Mesothelial cell of epicardium (in vitro differentiated cells): ENCODE measurements at places on chromosomes 2 and 18.

DNA sequence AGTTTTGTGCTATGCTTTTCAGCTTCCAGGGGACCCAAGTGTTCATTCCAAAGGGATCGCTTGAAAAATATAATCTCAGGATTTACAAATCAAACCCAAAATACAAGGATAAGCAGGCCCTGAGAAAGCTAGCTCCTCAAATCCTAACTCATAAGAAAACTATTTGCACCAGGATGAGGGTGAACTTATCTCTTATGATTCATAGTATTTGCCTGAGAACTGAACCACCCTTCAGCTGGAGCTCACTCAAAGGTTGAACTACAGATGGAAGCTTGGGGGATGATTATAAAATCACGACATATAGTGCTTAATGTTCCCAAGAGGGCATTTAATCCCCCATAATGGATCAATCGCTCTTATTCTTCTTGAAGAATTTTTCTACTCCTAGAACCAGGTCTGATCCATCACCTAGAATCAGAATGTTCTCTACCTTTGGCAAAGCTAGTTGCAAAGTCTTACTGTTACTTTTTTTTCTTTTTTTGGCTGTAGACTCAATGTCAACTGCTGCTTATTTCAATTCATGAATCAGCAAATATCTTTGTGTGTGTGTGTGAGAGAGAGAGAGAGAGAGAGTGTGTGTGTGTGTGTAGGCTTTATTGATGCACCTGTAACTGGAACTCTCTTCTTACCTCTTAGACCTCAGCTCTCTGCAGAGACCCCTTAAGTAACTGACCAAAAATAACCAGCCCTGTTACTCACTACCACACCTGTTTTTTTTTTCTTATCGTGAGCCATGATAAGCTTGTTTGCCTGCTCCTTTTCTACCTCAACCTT, 44.8 kb downstream of the ARL4C start:
- DNase-seq, result no peak
- no peak overlapping the region for H3K4me3 ChIP-seq
- no peaks in the 10 kb centered on the region for H3K36me3 ChIP-seq

DNA sequence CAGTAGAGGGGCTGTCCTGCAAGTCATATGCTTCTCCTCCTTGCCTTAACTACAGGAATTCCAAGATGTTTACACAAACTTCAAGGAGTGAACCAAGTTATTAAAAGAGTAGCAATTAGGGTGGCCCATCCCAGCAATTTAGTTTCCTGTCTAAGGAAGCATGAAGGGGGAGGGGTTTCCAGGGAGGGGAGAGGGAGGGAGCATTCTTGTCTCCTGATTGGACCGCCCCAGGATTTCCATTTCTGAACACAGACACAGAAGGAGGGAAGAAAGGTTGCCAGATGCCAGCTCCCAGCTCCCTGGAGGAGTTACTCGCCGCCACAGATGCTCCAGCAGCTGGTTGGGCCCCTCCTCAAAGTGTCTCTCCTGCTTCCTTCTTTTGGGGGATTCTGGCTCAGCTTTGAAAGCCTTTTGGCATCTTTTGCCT, 107.6 kb downstream of the TRIB2 start:
- no peak overlapping the region for H3K27ac ChIP-seq
- H3K36me3 ChIP-seq, result no peaks in the 10 kb centered on the region
- no peaks in the 10 kb centered on the region for H3K27me3 ChIP-seq
- no peak overlapping the region for H3K4me3 ChIP-seq
- no peak for DNase-seq
- peaks cover 25% of the 10 kb centered on the region for H3K4me1 ChIP-seq

- H3K36me3 ChIP-seq, result peaks cover 7% of the 10 kb centered on the region
- peaks cover 39% of the 10 kb centered on the region for H3K4me1 ChIP-seq
- H3K4me3 ChIP-seq, result peak overlapping the region; percentile 69
- no peak for DNase-seq
- peaks cover 7% of the 10 kb centered on the region for H3K27me3 ChIP-seq
Measured at GRCh38 chr2:241559323-241560161, 997 bp downstream of the BOK start.

- DNase-seq, result no peak
- no peaks in the 10 kb centered on the region for H3K27me3 ChIP-seq
- H3K27ac ChIP-seq, result no peak within 1 kb of the TSS
- H3K4me1 ChIP-seq, result no peaks in the 10 kb centered on the region
Measured at GRCh38 chr2:166888180-166888579, at the start of gene XIRP2. XIRP2 (plus strand) TSS chr2:166888480; CDS start chr2:166903483, 15,003 bp downstream.

DNA sequence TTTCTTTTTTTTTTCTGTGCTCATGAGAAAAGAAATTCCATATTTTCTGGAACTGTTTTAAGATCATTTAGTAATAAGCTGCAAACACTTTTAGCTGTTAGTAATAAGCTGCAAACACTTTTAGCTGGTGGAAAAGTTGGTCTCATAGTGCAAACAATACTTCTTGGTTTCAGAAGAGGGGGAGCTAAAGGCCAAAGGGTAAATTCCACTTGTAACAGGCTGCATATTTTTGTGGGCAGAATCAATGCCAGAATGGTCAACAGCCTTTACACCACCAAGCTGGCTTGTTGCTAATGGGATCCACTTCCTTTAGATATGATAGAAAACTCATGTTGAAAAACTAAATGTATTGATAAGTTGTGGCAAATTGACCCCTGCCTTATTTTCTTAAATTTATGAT, 356.8 kb downstream of the NR4A2 start:
- H3K27me3 ChIP-seq, result no peaks in the 10 kb centered on the region
- H3K4me3 ChIP-seq, result no peak overlapping the region
- no peak overlapping the region for H3K27ac ChIP-seq
- no peaks in the 10 kb centered on the region for H3K4me1 ChIP-seq

DNA sequence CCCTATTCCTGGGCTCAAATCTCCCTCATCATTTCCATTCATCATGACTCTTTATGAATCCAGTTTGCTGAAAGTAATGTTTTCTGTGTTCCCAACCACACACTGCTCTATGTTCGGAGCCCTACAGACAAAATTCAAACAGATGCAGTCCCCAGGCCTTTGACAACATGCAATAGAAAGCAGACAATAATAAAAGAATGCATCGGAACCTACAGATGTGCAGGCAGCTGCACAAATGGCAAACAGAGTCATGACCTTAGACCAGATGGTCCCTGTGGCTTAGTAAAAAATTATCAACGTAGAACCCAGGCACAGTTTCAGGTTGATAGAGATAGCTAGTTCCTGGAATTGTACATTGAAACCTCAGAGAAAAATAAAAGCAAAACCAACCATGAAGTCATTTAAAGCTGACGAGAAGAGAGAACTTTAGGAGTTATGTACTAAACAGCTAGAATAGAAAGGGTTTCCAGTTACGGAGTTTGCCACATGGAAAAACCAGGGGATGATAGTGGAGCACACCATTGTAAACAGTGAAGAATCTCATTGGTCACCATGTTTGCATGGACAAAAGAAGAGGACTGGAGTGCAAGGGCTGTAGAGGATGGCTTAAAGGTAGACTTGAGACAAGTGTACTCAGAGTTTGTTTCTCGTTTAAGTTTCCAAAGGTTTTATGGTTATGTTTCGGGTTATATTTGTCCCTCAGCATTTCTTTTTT, 23.2 kb upstream of the ACVR1 start:
- no peak overlapping the region for H3K27ac ChIP-seq
- H3K36me3 ChIP-seq, result no peaks in the 10 kb centered on the region
- H3K4me1 ChIP-seq, result no peaks in the 10 kb centered on the region
- DNase-seq, result no peak
- no peak overlapping the region for H3K4me3 ChIP-seq

- H3K4me1 ChIP-seq, result peaks cover 17% of the 10 kb centered on the region
- DNase-seq, result no peak
- no peaks in the 10 kb centered on the region for H3K27me3 ChIP-seq
- H3K4me3 ChIP-seq, result no peak overlapping the region
Measured at GRCh38 chr2:32810909-32811495, 135.8 kb upstream of the LTBP1 start.

GRCh38 chr2:26458365-26459042, 19.4 kb downstream of the OTOF start:
- H3K4me3 ChIP-seq, result no peak overlapping the region
- DNase-seq, result no peak
- no peaks in the 10 kb centered on the region for H3K36me3 ChIP-seq
- H3K4me1 ChIP-seq, result peaks cover 2% of the 10 kb centered on the region
- no peaks in the 10 kb centered on the region for H3K27me3 ChIP-seq

DNA sequence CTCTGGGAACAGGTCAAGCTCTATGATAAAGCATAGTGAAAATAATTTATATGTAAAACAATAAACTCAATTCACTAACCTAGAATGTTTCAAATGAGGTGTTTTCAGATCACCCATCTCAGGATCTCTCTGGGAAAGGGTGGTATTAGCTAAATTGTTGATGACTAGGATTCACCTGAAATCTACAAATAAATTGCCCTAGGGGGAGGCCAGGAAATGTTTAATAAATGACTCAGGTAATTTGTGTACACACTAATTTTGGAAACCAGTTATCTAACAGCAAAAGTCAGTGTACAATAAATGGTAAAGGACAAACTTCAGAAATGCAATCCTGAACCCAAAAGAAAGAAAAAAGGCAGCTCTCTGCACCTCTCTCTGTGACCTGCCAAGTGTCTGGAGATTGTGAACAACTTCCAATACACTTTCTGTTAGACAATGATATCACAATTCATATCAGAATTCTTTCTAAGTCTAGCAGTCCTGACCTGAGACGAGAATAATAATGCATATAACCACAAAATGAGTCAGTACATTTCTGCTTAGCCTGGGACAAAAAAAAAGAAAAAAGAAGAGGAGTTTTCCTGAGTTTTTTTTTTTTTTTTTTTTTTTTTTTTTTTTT, 760.0 kb downstream of the EPHA4 start:
- no peak overlapping the region for H3K27ac ChIP-seq
- H3K36me3 ChIP-seq, result no peaks in the 10 kb centered on the region
- DNase-seq, result no peak
- H3K4me1 ChIP-seq, result peaks cover 8% of the 10 kb centered on the region
- no peak overlapping the region for H3K4me3 ChIP-seq

DNA sequence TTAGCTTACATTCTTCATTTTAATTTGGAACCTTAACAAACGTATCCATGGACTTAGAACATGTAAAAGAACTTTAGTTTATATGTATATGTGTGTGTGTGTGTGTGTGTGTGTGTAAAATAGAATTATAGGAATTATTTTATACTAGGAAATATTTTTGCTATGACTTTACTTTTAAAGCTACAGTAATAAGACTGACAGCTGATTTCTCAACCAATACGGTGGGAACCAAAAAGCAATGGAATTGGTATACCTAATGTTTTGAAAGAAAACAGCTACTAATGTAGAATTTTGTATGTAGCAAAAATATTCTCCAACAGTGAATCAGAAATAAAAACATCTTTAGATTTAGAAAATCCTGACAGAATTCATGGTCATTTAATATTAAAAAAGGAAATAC, 146.5 kb upstream of the ARL4C start:
- no peak overlapping the region for H3K27ac ChIP-seq
- no peaks in the 10 kb centered on the region for H3K36me3 ChIP-seq
- no peak overlapping the region for H3K4me3 ChIP-seq
- DNase-seq, result no peak
- H3K4me1 ChIP-seq, result no peaks in the 10 kb centered on the region
